ENCODE measurements at places on chromosomes 5 and 9. TPM values are rescaled to one million over a fixed set of nuclear protein-coding genes. Genes with fewer than 3 reads are reported as not detected.

DNA sequence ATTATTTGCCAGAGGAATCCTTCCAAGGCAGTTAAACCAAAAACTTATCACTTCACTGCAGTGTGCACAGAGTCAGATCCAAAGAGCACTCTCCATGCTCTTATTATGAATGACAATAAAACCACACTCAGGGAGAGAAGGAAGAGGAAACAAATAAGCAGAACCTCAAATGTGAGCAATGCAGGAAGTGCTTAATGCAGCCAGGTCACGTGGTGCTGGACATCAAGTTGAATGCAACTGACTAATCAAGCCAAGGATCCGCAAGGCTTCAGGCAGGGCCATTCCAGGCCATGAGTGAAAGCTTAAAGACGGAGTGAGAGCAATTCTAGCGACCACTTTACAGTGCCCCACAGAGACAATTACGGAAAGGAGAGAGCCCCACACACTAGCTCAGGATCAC is 230.4 kb upstream of the PUM3 start:
- no peaks in the 10 kb centered on the region for H3K36me3 ChIP-seq
- no peak for DNase-seq
- peaks cover 4% of the 10 kb centered on the region for H3K27me3 ChIP-seq
- H3K4me1 ChIP-seq, result no peaks in the 10 kb centered on the region
- H3K27ac ChIP-seq, result no peak overlapping the region
- H3K4me3 ChIP-seq, result no peak overlapping the region

DNA sequence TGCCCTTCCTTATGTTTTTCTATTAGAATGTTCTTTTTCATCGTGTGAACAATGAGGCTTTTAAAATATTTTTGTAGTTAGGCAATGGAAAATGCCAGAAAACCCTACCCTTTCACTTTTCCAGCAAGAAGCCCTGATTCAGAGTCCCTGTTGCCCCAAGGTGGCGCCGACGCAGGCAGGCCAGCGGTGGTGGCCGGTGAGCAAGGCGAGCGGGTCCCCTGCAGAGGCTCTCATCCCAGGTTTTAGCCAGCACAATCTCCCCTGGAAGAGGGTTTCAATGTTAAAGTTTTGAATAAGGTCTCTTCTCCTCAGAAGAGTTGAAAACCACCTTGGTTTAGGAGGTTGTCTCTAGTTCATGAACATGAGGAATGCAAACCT is 40.8 kb upstream of the CKMT2 start:
- peaks cover 15% of the 10 kb centered on the region for H3K4me1 ChIP-seq
- H3K27ac ChIP-seq, result no peak overlapping the region
- H3K36me3 ChIP-seq, result peaks cover 5% of the 10 kb centered on the region
- H3K4me3 ChIP-seq, result no peak overlapping the region
- H3K27me3 ChIP-seq, result no peaks in the 10 kb centered on the region
- no peak for DNase-seq

DNA sequence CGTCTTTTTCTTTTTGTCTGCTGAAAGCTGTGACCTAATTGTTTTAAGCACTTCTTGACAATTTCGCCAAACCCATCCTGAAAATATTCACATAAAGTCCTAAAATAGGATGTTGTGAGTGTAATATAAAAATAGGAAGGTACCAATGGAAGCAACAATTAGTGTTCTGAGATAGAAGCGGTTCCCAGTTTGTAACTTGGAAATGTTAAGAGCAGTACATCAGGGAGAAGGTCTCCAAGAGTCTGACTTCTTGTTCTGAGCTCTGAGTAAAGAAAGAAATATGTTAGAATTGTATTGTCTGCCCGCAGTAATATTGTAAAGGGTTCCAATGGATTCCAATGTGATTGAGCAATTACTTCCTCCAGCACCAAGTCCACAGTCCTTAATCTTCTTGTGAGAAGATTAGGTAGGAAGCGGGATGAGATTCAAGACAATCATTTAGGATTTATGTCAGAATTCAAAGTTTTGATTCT is 3.9 kb downstream of the VCAN start:
- no peak overlapping the region for H3K27ac ChIP-seq
- peaks cover 33% of the 10 kb centered on the region for H3K4me1 ChIP-seq

Gene SLC6A3
- not detected for total RNA-seq

Gene SLC6A19
- total RNA-seq, result not detected

DNA sequence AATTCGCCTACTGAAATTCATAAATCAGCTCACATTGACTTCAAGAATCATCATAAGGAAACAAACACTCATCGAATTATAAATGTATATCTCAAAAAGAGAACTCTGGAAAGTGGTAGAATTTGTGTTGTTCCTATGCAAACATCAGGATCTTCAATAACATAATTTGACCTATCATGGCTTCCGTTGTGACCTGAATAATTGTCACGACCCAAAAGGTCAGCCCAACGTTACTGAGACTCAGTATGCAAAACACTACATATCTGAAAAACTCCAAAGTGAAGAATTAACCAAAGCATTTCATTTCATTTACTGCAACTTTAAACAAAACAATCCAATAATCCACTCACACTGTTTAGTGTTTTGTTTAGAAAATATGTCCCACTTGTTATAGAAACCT is 1.2 kb downstream of the RAPGEF6 start:
- H3K27me3 ChIP-seq, result no peaks in the 10 kb centered on the region
- peaks cover 24% of the 10 kb centered on the region for H3K4me1 ChIP-seq
- H3K36me3 ChIP-seq, result peaks cover 10% of the 10 kb centered on the region
- peak overlapping the region; percentile 98 for H3K27ac ChIP-seq

Measured in activated naive CD8-positive, alpha-beta T cell treated with anti-CD3 and anti-CD28 coated beads for 36 hours (primary cell).